Esophagus muscularis mucosa (tissue), 4 donors: ENCODE measurements at places on chromosomes 1 and 21.

DNA sequence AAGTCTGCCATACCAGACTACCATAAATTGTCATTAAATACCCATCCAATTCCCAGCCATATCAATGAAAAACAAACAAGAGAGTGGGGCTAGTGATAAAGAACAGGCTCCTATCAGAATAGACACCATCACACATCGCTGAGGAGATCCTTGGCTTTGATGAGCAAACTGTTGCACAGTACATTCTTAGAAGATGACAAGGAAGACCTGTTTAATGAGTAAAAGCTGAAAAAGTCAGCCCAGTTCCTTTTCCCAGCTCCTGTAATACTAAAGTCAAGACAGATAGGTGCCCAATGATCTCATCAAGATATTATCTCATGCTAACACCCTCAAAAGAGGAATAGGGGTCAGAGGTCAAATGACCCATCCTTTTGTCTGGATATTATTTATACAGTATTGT is 164.5 kb upstream of the COA6 start:
- peak; percentile 12 for DNase-seq

- no peak for DNase-seq
These were observed 158.8 kb downstream of the CLIC6 start for GRCh38 chr21:34827445-34828235.

- no peak for DNase-seq
These were observed 577.2 kb upstream of the ZRANB2 start for GRCh38 chr1:71657891-71658679.

DNA sequence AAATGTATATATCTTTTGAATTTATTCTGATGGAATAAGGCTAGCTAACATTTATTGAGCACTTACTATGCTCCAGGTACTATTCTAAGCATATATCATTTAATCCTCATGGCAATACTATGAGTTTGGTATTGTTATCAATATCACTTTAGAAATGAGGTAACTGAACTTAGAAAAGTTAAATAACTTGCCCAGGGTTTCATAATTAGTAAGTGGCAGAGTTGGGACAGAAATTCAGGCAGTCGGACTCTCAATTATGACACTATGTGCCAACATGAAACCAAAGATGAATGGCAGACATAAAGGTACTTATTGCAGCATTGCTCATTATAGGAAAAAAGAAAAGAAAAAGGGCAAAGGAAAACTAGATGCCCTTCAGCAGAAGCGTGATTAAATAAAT is 48.2 kb downstream of the RAB3GAP2 start:
- DNase-seq: no peak

DNA sequence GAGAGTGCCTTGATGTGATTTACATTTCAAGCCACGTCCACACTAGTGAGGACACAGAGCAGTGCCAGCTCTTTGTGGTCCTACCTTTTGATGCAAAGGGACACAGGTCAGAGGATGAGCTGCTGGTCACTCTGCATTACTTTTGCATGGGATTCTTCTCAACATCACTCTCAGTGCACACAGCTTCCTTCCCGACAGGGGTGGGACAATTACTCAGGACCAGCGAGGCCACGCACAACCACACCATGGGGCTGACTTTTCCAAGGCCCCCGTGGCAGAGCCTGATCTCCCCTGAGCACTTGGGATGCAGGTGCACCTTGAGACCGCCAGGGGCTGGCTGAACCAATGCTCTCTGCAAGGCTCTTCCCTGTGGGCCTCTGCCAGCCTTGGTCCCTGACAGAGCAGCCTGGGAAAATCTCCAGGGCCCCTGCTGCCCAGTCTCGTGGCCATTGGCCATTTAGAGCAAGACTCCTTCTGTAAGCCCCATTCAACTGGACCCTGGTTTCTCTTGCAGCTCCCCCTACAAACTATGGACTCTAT is 13.2 kb upstream of the PRAMEF12 start:
- DNase-seq: peak; percentile 68

- no peak for DNase-seq
These were observed 7.1 kb downstream of the CHRNB2 start for GRCh38 chr1:154574716-154575115.

GRCh38 chr21:37550618-37551330 is 184.2 kb downstream of the DYRK1A start:
- no peak for DNase-seq

DNA sequence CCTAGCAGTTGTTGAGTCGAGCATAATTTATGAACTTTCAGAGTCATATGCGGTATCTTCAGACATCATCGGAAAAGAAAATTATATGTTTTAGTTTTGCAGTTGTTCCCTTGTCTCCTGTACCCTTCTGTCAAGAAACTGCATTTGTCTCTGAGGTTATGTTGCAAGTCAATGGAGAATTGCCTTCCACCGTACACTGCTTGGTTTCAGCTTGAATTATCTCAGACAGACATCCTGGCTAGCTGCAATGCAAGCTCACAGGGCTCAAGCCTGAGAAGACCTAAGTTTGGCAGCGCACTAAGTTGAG is 156.0 kb downstream of the NFIA start:
- DNase-seq: no peak

DNA sequence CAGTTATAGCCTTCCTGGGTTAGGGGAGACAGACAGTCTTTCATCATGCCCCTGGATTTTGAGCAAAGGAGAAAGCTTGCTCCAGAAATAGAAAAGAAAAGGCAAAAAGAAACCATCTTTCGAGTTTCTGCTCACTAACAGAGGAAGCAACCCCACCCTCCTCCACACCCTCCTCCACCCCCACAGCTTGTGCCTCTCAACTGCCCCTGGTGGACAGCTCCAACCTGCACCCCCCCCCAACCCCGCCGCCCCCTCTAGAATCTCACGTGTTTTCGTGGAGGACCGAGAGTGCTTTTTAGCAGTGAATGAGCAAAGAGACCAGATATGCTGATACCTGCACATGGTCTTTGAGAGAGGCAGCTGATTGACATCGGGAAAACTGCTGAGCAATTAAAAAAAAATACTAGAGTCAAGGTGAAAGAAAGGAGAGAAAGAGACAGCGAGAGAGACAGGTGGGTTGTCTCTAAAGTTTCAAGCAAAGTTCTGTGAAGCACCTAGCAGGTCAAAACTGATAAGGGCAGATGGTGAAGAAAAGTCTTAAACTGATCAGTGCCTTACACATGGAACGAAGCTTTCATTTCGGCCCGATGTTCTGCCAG is 358.3 kb downstream of the KIF26B start:
- DNase-seq: no peak

- peak; percentile 37 for DNase-seq
These were observed 151.3 kb downstream of the RUNX1 start for GRCh38 chr21:34897828-34898227.

DNA sequence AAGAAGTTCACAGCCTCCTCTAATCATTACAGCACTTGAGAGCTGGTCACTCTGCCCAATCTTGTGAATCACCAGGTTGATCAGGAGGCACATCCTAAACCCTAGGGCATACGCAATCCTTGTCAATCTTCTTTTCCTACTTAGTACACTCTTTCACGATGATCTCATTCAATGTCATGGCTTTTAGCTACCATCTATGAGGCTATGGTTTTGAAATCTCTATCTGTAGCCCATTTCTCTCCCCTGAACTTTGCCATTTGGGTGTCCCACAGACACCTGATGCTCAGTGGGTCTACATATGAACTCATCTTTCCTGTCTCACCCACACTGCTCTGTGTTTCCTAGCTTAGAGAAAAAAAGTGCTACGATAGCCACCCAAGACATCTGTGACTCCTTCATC is 1.9 kb upstream of the MED18 start:
- no peak for DNase-seq

GRCh38 chr1:198253668-198254067 is 96.9 kb downstream of the NEK7 start:
- DNase-seq: no peak

DNA sequence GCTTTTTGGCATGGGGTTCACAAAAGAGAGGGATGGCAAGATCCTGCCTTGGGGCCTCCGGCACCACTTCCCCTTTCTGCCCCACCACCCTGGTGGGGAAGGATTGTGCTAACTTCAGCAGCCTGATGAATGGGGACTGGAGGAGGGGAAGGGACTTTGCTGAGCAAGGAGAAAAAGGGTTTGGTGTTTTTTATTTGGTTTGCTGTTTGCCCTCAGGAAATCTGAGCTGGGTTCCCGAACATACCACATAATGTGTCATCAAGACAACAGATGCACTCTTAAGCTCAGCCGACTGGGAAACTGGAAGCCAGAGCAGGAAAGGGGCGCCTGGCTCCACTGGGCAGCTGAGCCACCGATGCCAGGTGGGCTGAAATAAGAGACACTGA is 19.8 kb downstream of the OLFML2B start:
- DNase-seq: no peak

DNA sequence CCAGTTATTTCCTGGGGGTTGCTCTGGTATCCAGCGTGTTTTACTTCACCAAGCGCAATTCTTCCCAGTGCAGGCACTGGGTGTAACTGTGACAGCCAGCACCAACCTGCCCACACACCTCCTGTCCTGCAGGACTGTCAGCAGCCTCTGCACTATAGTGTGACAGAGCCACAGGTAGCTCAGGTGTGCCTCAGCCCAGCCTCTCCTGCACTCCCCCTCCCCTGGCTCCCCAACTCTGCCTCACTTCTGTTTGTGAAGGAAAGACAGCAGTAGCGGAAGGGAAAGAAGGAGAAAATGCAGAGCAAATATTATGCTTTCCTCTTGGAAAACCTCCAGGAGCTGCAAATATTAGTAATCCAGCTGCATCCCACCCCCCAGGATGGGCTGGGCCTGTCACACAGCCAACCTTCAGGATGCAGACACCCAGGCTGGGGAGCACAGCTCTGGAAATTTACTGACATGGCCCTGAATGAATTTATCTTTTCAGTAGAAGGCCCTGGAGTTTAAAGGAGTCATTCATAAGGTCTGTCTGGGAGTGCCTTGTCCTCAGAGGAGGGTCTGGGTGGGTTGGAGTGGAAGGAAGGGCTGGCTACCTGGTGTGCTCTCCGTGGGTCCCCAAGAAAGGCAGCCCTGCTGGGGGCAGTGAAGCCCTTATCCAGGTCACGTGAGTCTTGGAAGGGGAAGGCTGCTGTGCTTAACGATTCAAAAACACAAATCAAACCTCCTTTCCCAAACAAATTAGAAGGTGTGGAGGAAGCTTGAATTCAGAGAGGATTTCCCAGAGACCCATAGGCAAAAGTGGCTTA is 20.9 kb downstream of the CAPN2 start:
- DNase-seq: no peak

DNA sequence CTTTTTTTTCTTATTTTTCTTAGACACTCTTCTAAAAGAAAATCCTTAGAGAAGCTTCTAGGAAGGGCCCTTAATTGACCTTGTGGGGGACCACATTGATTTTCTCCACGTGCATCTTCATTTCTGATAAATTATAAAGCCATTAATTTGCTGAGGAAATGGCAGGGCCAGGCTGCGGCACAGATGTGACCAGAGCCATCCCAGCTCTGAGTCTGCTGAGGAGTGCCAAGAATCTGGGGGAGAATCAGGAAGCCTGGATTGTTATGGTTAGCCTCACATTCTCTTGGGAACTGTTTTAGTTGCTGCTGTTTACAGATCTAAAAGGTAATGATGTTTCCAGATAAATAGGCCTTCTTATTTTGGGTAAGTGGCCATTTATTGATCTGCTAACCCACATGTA is 16.2 kb downstream of the PROX1 start:
- peak; percentile 19 for DNase-seq

DNA sequence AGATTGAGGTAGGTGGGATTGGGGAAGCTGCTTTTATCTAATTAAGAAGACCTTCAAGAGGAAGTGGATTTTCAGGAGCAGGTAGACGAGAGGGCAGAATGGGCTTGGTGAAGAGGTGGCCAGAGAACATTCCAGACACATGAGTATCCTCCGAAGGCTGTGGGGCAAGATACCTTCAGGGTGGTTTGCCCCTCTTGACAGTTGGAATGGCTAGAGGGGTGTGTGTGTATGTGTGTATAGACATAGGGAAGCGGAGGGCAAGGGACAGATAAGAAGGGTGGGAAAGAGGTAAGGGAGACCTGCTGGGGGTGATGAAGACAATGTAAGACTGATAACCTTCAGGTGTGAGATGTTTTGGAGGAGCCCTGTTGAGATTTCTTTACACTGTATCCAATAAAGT is 46.8 kb upstream of the TSPAN2 start:
- no peak for DNase-seq

GRCh38 chr1:184485751-184486723 is 99.2 kb downstream of the C1orf21 start:
- DNase-seq: no peak

DNA sequence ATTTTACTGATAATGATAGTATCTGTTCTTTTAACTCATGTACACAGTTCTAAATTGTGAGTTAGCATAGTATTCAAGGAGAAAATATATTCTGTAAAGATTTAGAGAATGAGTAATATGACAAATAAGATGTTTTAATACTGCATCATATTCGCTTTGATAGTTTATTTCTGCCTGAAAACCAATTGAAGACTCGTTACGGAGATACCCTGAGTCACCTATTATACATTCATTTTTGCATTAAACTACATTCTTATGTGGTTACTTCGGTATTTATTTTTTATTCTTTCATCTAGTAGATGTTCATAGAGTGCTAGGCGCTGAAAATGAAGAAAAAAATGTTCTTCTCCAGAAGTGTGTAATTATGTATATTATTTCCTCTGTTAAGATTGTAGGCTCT is 5.3 kb downstream of the UHMK1 start:
- no peak for DNase-seq

DNA sequence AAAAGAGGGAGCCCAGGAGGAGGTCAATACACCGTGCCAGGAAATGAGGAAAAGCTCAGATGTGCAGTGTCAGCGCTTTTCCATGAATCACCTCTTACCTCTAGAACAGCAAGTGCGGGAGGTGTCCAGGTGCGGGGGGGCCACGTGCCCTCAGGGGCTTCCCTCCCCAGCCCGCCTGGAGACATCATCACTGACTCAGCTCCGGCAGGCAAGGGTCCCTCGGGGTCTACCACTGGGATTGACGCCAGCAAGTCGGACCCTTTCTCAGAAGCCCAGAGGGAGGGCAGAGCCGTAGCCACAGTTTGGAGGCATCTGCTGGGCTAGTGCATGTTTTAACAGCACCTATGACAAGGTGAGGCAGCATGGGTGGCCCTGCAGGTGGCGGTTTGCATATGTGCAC is 67.4 kb upstream of the TRAPPC10 start:
- no peak for DNase-seq

DNA sequence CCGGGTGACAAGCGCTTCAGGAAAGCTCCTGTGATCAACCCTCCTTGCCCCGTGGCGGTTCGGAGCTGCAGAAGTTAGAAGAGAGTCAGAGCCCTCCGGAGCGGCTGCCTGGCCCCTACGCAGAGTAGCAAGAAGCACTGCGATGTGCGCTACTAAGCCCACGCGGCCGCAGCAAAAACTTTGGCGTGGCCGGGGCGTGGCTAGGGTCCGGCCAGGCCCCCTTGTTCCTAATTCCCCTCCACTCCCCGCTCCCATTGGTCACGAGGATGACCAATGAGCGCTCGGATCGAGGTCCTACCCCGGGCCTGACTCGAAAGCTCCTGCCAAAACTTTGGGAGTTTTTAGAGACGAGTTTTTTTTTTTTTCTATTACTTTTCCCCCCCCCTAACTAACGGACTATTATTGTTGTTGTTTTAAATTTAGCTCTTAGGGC is at the start of gene HLX:
TSS of gene HLX (plus strand) at position 368 of the 433 bp plus-strand sequence. CDS start 415 bp downstream, outside the sequence.
- DNase-seq: peak; percentile 98

- DNase-seq: no peak
These were observed 26.3 kb downstream of the CAMTA1 start for GRCh38 chr1:6811583-6811982.
